IMR-90 (cell line): ENCODE measurements at places on chromosomes 2 and 18. TPM values are rescaled to one million over a fixed set of nuclear protein-coding genes. Genes with fewer than 3 reads are reported as not detected.

The CNDP2 gene
- 52.0 and 52.2 TPM in 2 replicates for total RNA-seq

- DNase-seq: no peak
Measured at GRCh38 chr2:209600341-209601171, 171.1 kb upstream of the UNC80 start.

DNA sequence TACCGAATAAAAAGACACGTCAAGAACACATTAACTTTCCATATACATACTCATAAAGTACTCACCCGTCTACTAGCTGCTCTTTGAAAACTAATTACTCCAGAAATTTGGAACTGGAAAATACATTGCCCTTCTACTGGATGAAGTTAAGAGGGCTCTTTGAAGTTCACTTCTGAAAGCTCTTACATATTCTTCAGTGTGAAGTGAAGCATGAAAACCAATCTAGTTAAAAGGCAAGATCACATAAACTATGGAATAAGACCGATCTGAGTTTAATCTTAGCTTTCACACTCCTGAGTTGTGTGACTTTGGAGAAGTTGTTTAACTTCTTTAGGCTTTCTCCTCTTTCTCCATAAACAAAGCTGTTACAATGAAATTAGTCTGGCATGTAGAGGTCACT, 38.5 kb downstream of the REV1 start:
- DNase-seq: no peak

GRCh38 chr18:5646739-5647138, 102.9 kb upstream of the EPB41L3 start:
- no peak for DNase-seq

DNA sequence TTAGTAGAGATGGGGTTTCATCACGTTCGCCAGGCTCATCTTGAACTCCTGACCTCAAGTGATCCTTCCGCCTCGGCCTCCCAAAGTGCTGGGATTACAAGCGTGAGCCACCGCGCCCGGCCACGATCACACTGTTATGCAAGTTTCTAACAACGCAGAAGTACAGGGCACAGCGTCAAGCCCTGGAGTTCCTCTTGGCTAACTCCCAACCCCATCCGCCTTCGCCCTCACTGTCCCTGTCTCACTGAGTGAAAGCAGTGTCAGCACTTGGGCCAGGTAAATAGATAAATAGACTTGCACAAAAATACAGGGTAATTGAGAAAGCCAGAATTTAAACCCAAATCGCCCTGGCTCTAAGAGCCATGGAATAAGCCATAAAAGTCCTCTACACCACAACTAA, 111.7 kb downstream of the ACVR1 start:
- no peak for DNase-seq
